ENCODE measurements at places on chromosomes 16 and 17. TPM values are rescaled to one million over a fixed set of nuclear protein-coding genes. Genes with fewer than 3 reads are reported as not detected.
A peak's percentile ranks its signal among the peaks of the same experiment; 100 is the strongest.

KCNH6 gene
- total RNA-seq = not detected

SDR42E2 gene
- not detected for total RNA-seq

NPIPA8 gene
- total RNA-seq = not detected

SNX20 gene
- total RNA-seq = 3.2 TPM

NOTUM gene
- total RNA-seq = not detected

ATF7IP2 gene
- total RNA-seq = not detected

RUNDC3A gene
- total RNA-seq = not detected

HSD11B2 gene
- 2.4 TPM for total RNA-seq

VPS9D1 gene
- 17.2 TPM for total RNA-seq

DNA sequence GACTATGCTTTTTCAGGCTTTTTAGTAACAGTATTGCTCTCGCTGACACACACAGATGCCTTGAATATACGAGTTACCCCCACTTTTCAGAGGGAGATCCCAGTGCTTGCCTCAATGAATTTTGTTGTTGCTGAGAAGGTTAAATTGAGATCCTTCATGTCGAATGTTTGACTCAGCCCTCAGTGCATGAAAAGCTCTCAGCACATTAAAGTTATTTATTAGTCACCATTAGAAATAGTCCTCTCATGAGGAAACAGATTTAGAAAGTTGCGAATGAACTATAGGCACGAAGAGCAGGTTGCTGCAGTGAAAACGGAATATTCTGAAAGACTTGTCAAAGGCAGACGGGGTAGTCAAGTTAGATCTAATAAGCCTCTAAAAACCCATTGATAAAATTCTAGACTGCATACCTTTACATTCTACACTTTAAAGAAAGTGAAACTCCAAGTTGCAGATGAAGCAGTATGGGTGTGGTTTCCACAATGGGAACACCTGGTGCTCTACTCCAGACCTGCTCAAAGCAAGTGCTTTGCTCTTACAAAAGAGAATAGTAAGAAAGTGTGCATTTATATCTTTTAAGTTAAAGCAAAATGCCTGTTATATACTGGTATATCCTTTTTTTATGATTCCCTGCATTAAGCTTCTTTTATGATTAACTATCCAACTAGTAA is 238.1 kb downstream of the MAF start:
- H3K27me3 ChIP-seq = no peaks in the 10 kb centered on the region
- no peak overlapping the region for H3K4me3 ChIP-seq
- no peaks in the 10 kb centered on the region for H3K36me3 ChIP-seq
- no peak for DNase-seq
- H3K27ac ChIP-seq = no peak overlapping the region
- H3K4me1 ChIP-seq = no peaks in the 10 kb centered on the region

GRCh38 chr16:592518-593306 is 2.8 kb downstream of the RAB40C start:
- no peak overlapping the region for H3K4me3 ChIP-seq
- H3K27me3 ChIP-seq = no peaks in the 10 kb centered on the region
- H3K36me3 ChIP-seq = peaks cover 16% of the 10 kb centered on the region
- H3K4me1 ChIP-seq = peaks cover 8% of the 10 kb centered on the region

DNA sequence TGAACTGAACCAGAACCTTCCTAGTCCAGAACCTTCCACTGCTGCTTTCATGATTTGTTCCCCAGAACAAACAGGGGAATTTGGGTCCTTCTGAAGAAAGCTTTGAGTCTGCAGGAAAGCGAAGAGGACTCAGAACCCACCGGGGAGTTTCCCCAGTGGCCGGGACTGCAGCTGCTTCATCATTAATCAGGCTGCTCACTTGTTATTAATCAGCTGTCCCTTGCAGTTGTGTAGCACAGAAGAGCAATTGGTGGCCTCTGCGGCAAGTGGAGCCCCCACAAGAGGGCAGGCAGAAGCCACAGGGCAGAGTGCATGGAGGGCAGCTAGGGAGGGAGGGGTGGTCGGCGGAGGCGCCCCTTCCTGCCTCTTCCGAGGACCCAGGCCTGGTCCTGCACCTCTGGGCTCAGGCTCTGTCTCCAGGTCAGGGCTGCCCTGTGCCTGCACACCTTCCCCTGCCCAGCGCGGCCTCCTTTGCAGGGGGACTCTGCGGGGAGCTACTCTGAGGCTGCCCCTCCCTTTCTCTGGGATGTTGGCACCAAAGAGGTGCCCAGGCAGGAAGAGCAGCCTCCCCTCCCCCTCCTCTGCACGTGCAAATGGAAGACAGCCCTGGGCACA is 6.9 kb downstream of the CCL17 start:
- H3K4me3 ChIP-seq = no peak overlapping the region
- DNase-seq = no peak

- no peak overlapping the region for H3K4me3 ChIP-seq
- no peak overlapping the region for H3K27ac ChIP-seq
- no peak for DNase-seq
- no peaks in the 10 kb centered on the region for H3K27me3 ChIP-seq
- no peaks in the 10 kb centered on the region for H3K4me1 ChIP-seq
- H3K36me3 ChIP-seq = no peaks in the 10 kb centered on the region
Measured at GRCh38 chr17:22462461-22462860, 770.1 kb downstream of the KCNJ18 start.

GRCh38 chr17:40303009-40303657 is 5.8 kb upstream of the RARA start:
- peak; percentile 76 for DNase-seq
- peaks cover 10% of the 10 kb centered on the region for H3K4me1 ChIP-seq
- H3K36me3 ChIP-seq = no peaks in the 10 kb centered on the region

GRCh38 chr16:49854796-49855203 is 1.1 kb downstream of the ZNF423 start:
- peaks cover 14% of the 10 kb centered on the region for H3K4me1 ChIP-seq
- no peak for DNase-seq
- H3K4me3 ChIP-seq = peak overlapping the region; percentile 81
- peak overlapping the region; percentile 92 for H3K27ac ChIP-seq
- H3K36me3 ChIP-seq = no peaks in the 10 kb centered on the region
- no peaks in the 10 kb centered on the region for H3K27me3 ChIP-seq

DNA sequence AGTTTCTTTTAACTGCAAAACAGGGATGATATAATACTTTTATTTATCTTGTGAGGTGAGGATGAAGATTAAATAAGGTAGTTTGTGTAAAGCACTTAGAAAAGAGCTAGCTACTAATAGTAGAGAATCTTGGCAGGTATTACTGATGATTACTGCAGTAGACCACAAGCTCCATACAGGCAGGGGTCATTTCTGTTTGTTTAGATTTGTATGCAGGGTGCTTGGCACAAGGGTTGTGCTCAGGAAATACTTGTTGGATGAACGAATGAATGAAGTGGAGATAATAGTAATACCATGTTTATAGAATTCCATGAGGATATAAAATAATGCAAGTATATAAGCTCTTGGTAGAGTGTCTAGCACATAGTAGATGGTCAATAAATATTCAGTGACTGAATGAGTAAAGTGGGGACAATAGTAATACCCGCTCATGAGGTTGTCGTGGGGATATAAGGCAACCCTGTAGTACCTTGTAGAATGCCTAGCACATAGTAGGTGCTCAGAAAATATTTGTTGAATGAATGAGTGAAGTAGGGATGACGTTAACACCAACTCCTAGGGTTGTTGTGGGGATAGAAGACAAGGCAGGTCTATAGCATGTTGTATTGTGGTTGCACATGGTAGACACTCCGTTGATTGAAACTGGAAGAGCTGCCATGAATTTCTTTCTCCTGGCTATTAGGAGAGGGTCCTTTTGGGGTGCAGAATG is 83.0 kb downstream of the ABCC1 start:
- peaks cover 4% of the 10 kb centered on the region for H3K4me1 ChIP-seq
- no peak for DNase-seq
- H3K27ac ChIP-seq = no peak overlapping the region

- no peak overlapping the region for H3K27ac ChIP-seq
- no peaks in the 10 kb centered on the region for H3K4me1 ChIP-seq
- H3K27me3 ChIP-seq = no peaks in the 10 kb centered on the region
- no peaks in the 10 kb centered on the region for H3K36me3 ChIP-seq
Measured at GRCh38 chr17:55629995-55630394, 92.7 kb downstream of the TMEM100 start.

GRCh38 chr16:647173-647902 is 1.8 kb upstream of the WDR90 start:
- H3K27me3 ChIP-seq = no peaks in the 10 kb centered on the region
- H3K36me3 ChIP-seq = no peaks in the 10 kb centered on the region
- no peak overlapping the region for H3K27ac ChIP-seq
- no peak for DNase-seq

- H3K27ac ChIP-seq = peak overlapping the region; percentile 59
- peak; percentile 77 for DNase-seq
- H3K27me3 ChIP-seq = no peaks in the 10 kb centered on the region
- no peaks in the 10 kb centered on the region for H3K4me1 ChIP-seq
Measured at GRCh38 chr17:885971-886571, 93.5 kb downstream of the NXN start.

GRCh38 chr17:22268214-22268911 is 576.0 kb downstream of the KCNJ18 start:
- no peak overlapping the region for H3K27ac ChIP-seq
- H3K27me3 ChIP-seq = no peaks in the 10 kb centered on the region
- DNase-seq = no peak
- no peak overlapping the region for H3K4me3 ChIP-seq

GRCh38 chr16:1082266-1082951 is 9.9 kb downstream of the SSTR5 start:
- H3K4me1 ChIP-seq = peaks cover 38% of the 10 kb centered on the region
- H3K27ac ChIP-seq = no peak overlapping the region
- DNase-seq = no peak
- H3K4me3 ChIP-seq = no peak overlapping the region
- no peaks in the 10 kb centered on the region for H3K27me3 ChIP-seq
- no peaks in the 10 kb centered on the region for H3K36me3 ChIP-seq

GRCh38 chr16:2029350-2029749 is 2.6 kb downstream of the NHERF2 start:
- peaks cover 20% of the 10 kb centered on the region for H3K4me1 ChIP-seq
- no peak overlapping the region for H3K27ac ChIP-seq
- peak overlapping the region; percentile 9 for H3K4me3 ChIP-seq
- no peak for DNase-seq
- no peaks in the 10 kb centered on the region for H3K36me3 ChIP-seq

GRCh38 chr17:55785181-55785580 is 34.3 kb downstream of the PCTP start:
- H3K27me3 ChIP-seq = no peaks in the 10 kb centered on the region
- DNase-seq = no peak
- H3K4me1 ChIP-seq = no peaks in the 10 kb centered on the region
- H3K4me3 ChIP-seq = no peak overlapping the region
- H3K27ac ChIP-seq = no peak overlapping the region

- no peaks in the 10 kb centered on the region for H3K4me1 ChIP-seq
- H3K36me3 ChIP-seq = no peaks in the 10 kb centered on the region
- DNase-seq = no peak
- no peak overlapping the region for H3K27ac ChIP-seq
Measured at GRCh38 chr17:71315568-71315967, 805.3 kb upstream of the SOX9 start.

- DNase-seq = no peak
- no peaks in the 10 kb centered on the region for H3K36me3 ChIP-seq
- H3K27me3 ChIP-seq = no peaks in the 10 kb centered on the region
- H3K4me3 ChIP-seq = no peak overlapping the region
- no peaks in the 10 kb centered on the region for H3K4me1 ChIP-seq
Measured at GRCh38 chr17:14940938-14941265, 324.2 kb downstream of the PMP22 start.

- H3K27ac ChIP-seq = no peak overlapping the region
- H3K27me3 ChIP-seq = no peaks in the 10 kb centered on the region
- H3K36me3 ChIP-seq = peaks cover 3% of the 10 kb centered on the region
Measured at GRCh38 chr16:67758966-67759365, 39.9 kb upstream of the GFOD2 start.

- H3K36me3 ChIP-seq = no peaks in the 10 kb centered on the region
- H3K4me1 ChIP-seq = no peaks in the 10 kb centered on the region
- no peak for DNase-seq
- H3K27me3 ChIP-seq = no peaks in the 10 kb centered on the region
Measured at GRCh38 chr17:33667052-33667509, 374.0 kb upstream of the ASIC2 start.

- no peak overlapping the region for H3K4me3 ChIP-seq
- no peaks in the 10 kb centered on the region for H3K27me3 ChIP-seq
- no peak for DNase-seq
- no peaks in the 10 kb centered on the region for H3K36me3 ChIP-seq
- no peaks in the 10 kb centered on the region for H3K4me1 ChIP-seq
Measured at GRCh38 chr17:36833279-36833678, 104.0 kb upstream of the LHX1 start.

DNA sequence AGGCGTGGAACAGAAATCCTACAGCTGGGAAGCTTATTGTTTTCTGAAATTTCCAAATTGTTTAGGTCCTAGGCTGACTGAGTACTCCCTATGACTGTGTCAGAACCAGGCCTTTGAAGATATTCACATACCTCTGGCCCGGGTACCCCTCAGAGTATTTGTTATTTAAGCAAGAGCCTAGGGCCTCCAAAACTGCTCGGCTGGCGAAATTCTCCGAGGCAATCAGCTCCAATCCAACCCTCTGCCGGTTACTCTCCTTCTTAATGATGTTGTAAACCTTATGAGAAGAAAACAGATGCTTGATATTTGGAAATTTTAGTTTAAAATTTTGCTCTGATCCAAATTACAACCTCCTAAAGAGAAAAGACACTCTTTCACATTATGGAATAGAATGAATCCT is 9.8 kb downstream of the SHMT1 start:
- no peaks in the 10 kb centered on the region for H3K4me1 ChIP-seq
- peaks cover 32% of the 10 kb centered on the region for H3K36me3 ChIP-seq
- H3K27ac ChIP-seq = no peak overlapping the region
- H3K4me3 ChIP-seq = no peak overlapping the region
- no peaks in the 10 kb centered on the region for H3K27me3 ChIP-seq
- no peak for DNase-seq

DNA sequence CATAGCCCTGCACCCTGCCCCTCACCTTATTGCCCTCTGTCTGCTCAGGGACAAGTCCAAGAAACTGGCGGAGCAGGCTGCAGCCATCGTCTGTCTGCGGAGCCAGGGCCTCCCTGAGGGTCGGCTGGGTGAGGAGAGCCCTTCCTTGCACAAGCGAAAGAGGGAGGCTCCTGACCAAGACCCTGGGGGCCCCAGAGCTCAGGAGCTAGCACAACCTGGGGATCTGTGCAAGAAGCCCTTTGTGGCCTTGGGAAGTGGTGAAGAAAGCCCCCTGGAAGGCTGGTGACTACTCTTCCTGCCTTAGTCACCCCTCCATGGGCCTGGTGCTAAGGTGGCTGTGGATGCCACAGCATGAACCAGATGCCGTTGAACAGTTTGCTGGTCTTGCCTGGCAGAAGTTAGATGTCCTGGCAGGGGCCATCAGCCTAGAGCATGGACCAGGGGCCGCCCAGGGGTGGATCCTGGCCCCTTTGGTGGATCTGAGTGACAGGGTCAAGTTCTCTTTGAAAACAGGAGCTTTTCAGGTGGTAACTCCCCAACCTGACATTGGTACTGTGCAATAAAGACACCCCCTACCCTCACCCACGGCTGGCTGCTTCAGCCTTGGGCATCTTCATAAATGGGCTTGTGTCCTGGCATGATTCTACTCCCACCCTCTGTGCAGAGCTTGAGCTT is 6.3 kb upstream of the NFATC3 start:
- no peaks in the 10 kb centered on the region for H3K27me3 ChIP-seq
- peaks cover 40% of the 10 kb centered on the region for H3K36me3 ChIP-seq
- no peak overlapping the region for H3K27ac ChIP-seq
- no peak for DNase-seq

Data from ascending aorta (tissue), 2 donors.